ENCODE measurements at places on chromosomes 7 and 10.

DNA sequence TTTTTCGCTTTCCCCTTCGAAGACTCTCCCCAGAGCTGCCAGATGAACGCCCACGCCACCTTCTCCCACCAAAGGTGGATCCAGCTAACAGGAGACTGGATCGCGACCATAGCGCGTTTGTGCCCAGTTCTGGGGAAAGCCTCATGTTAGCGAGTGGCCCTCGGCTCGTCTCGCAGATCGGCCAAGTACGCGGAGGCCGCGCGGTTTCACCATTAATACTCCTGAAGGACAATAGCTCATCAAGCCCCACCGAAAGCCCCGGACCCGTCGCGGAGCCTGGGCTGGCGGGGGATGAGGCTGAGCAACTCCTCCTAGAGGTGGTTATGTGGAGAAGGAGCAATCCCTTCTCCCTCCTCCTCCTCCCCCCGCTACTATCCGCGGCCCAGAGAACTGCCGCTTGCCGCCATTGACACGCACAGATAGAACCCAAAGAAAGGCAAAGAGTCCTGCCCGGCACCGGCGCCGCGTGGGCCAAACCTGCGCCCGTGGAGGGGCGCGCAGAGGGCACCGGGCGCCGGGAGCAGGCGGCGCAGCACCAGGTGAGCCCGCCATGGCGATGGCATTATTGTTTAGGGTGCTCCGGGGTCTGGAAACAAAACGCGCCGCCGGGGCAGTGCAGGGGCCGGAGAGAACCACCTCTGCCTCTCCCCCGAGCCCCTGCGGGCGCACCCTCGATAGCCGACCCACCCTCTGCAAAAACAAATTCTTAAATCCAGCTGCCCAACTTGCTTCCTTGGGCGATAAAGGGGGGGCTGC is at the start of gene MACROH2A2:
Gene MACROH2A2 (plus strand): TSS at position 385 of the 756 bp plus-strand sequence. CDS start 22,813 bp downstream, outside the sequence.
- peak; percentile 88 for DNase-seq

GRCh38 chr10:70523057-70523456 is 44.5 kb downstream of the PALD1 start:
- DNase-seq = no peak

GRCh38 chr10:77006836-77007511 is 630.6 kb downstream of the KCNMA1 start:
- DNase-seq = no peak

DNA sequence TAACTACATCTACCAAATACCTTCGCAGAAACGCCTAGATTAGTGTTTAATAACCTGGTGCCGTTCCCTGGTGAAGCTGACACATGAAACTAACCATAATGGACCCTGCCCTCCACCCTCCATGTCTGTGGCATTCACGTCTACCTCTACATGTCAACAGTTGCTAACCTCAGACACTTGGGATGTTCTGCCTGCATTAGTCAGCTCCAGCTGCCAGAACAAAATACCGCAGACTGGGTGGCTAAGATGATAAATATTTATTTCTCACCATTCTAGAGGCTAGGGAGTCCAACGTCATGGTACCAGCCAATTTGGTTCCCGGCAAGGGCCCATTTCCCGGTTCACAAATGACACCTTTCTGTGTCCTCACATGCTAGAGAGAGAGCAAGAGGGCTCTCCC is 118.5 kb upstream of the CHST15 start:
- no peak for DNase-seq

DNA sequence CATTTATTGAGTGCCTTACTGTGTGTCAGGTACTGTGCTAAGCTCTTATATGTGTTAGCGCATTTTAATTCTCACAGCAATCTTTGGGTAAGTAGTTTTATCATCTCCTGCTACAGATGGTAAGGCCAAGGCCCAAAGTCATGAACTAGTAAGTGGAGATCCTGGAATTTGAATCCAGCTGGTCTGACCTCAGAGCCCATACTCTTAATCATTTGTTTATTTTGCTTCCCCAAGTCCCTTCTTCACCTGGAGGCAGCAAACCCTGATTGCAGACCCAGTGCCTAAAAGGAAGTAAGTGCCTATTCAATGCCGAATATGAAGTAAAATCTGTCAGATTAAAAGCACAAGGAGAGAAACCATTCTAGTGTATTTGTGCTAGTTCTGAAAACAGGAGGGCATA is 182.9 kb upstream of the TCF7L2 start:
- DNase-seq = no peak

DNA sequence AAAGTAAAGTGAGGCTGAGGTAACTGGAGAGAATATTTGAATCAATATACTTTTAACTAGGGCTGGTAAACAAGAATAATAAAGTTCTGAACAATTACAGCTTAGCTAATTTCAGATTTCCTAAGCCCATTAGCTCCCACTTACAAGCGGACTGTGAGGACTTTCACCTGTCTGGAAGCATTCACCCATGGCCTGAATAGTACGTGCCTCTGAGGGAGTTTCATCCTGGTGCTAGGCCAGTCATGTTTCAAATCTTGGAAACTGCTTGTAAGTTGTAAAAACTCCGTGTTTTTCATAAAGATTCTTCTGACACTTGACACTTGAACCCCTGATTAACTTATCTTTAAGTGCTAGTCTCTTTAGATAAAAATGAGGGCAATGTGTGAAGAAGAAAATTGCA is 975.2 kb upstream of the GHITM start:
- DNase-seq = no peak

DNA sequence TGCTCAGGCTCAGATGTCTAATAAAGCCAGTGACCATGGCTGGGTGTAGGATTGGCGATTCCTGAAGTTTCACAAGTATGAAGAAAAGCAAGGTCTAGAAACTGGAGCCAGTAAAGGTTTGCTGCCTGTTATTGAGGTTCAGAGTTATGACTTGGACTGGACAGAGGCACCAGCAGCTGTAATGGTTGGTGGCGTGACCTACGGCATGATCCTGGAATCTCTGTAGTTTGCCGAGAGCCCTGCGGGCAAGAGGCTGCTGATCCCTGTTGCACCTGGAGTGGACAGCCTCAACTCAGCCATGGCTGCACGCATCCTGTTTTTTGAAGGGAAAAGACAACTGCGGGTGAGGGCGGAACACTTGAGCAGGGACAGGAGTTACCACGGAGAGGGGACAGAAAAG is 22.4 kb upstream of the SNX13 start:
- no peak for DNase-seq

DNA sequence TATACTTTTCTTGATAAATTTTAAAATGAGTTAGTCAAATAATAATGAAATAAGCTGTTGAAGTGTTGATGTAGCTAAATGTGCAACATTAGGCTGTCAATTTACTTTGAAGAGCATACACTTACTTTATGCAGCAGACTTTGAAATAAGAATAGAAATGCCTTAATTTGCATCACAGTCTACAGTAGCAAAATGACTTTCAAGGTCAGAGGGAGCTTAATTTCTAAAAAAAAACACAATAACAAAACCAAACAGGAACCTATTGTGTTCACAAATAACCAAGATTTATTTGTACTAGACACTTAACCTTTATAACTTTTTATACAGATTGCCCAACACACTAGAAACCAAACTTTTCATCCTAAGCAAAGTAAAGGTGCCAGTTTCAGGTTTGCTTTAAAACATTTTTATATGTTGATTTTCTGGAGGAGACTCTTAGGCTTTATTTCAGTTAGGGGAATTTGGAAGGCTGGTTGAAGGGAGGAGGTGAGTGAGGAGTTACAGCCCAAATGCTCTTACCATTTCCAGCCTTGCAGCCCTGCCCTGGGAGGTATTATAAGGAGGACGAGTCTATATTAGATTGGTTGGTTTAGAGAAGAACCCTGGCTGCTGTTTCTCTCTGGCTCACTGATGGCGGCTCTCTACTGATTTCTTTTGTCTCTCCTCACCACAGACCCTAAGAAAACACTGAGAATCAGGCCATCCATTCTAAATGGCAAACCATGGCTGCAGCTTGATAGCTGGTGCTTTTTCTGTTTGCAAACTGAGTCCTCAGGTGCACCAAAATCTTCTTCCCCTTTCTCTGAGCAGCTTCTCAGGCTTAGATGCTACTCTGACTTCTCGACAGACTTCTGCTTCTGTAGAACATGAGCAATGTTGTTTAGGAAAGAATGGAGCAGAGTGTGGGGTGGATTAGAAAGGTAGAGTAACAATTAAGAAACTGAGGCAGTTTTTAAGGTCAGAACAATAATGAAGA is 55.2 kb upstream of the RPA3 start:
- no peak for DNase-seq

DNA sequence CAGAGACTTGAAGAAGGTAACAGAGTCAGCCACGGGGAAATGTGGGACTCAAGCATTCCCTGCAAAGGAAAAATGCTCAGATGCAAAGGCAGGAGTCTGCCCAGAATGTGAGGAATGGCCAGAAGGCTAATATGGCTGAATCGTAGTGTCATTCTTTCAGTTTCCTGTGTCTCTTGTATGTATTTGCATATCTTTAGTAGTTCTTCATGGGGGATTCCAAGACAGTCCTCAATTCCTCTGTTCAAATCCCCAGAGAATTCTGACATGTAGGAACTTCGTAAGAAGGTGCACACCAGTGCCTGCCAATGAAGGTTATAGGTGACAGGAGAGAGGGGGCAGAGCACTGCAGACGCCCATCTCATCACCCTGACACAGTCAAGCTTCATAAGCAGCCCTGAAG is 154.4 kb downstream of the CACNB2 start:
- no peak for DNase-seq

DNA sequence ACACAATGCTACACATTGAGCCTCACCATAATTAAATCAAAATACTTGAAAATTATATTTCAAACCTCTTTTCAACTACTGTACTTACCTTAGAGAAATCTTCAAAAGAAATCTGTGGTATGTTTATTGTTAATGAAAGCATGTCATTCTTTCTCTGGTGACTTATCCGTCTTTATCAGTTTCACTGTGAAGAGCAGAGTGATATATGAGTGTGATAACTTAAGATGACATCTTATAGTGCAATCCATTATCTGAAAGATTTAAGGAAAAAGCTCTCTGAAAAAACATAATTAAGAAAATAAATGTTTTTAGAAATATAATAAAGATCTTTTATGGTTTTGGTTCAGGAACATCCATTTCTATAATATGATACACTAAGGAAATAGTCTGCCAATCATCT is 911.6 kb upstream of the C7orf33 start:
- DNase-seq = no peak

GRCh38 chr10:110471566-110472139 is 26.1 kb upstream of the DUSP5 start:
- DNase-seq = no peak

- no peak for DNase-seq
These were observed 81.8 kb downstream of the NT5C2 start for GRCh38 chr10:103111031-103111917.

DNA sequence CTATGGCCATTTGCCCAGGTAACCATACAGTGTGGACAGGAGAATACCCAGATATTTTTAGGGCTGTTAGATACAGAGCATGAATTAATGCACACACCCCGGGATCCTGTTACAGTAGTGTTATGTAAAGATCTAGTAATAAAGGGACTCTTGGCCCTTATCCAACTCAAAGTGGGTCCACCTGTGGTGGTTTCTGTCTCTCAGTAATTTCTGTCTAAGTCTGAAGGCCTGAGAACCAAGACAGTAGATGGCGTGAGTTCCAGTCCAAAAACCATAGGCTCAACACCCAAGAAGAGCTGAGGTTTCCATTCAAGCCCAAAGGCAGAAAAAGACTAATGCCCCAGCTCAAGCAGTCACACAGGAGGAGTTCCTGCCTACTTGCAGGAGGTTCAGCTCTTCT is 277.7 kb downstream of the ZEB1 start:
- DNase-seq = no peak

GRCh38 chr10:110355922-110356627 is 51.4 kb upstream of the SMNDC1 start:
- no peak for DNase-seq

DNA sequence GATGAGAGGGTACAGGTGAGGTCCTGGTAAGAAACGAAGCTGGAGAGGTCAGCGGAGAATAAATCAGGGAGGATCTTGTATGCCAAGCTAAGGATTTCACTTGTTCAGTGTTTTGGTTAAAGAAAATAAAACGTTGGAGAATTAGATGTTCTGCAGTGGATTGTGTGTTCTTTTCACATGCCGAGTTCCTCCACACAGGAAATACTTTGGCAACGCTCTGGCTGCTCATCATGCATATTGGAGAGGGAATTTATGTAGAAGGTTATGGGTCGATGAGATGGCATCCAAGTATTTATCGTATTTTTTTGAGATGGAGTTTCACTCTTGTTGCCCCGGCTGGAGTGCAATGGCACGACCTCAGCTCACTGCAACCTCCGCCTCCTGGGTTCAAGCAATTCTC is 11.0 kb downstream of the RPS24 start:
- no peak for DNase-seq

- DNase-seq = no peak
These were observed 2.7 kb upstream of the CDCA7L start for GRCh38 chr7:21948364-21948763.

- no peak for DNase-seq
These were observed 157.2 kb upstream of the INSYN2A start for GRCh38 chr10:127353544-127353943.

GRCh38 chr7:91710881-91711280 is 169.6 kb downstream of the MTERF1 start:
- DNase-seq = no peak

- DNase-seq = no peak
These were observed 13.8 kb upstream of the JCAD start for GRCh38 chr10:30073045-30073766.

GRCh38 chr7:97450516-97450915 is 281.4 kb upstream of the TAC1 start:
- no peak for DNase-seq

GRCh38 chr7:2929321-2930201 is 85.5 kb upstream of the GNA12 start:
- DNase-seq = peak; percentile 60
